Psoas muscle (tissue), 8 donors: ENCODE measurements at places on chromosomes 3 and 15. TPM values are rescaled to one million over a fixed set of nuclear protein-coding genes. Genes with fewer than 3 reads are reported as not detected.

Gene FETUB
- total RNA-seq, result not detected

DNA sequence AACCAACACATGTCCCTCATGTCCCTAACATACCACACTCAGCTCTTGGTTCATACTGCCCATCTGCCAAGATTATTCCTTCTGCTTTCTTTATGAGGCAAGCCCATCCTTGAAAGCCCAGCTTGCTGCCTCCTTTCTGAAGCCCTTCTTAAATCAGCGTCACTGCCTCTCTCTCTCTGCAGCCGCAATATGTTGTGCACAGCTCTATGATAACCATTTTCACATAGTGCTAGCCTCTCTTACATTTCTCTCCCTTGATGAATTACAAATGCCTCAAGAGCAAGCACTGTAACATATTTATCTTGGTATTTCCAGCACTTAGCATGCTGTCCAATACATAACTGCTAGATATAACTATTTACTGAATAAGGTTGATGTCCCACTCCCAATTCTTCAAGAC lies 86.5 kb downstream of the TNIK start:
- H3K4me3 ChIP-seq, result no peak overlapping the region
- no peak for DNase-seq
- no peaks in the 10 kb centered on the region for H3K27me3 ChIP-seq
- H3K27ac ChIP-seq, result no peak overlapping the region

- no peak for DNase-seq
- H3K4me3 ChIP-seq, result no peak overlapping the region
- no peak overlapping the region for H3K27ac ChIP-seq
- H3K27me3 ChIP-seq, result no peaks in the 10 kb centered on the region
- H3K4me1 ChIP-seq, result no peaks in the 10 kb centered on the region
These were observed 108.9 kb downstream of the MECOM start for GRCh38 chr3:169554611-169555010.

Gene FOXB1
- total RNA-seq, result not detected

Gene CLDN16
- not detected for total RNA-seq

- DNase-seq, result no peak
- no peak overlapping the region for H3K4me3 ChIP-seq
- no peaks in the 10 kb centered on the region for H3K36me3 ChIP-seq
- no peak overlapping the region for H3K27ac ChIP-seq
- no peaks in the 10 kb centered on the region for H3K27me3 ChIP-seq
These were observed 492.7 kb upstream of the THBS1 start for GRCh38 chr15:39088156-39088555.

- no peak overlapping the region for H3K4me3 ChIP-seq
- H3K36me3 ChIP-seq, result no peaks in the 10 kb centered on the region
- no peaks in the 10 kb centered on the region for H3K27me3 ChIP-seq
- DNase-seq, result no peak
- no peaks in the 10 kb centered on the region for H3K4me1 ChIP-seq
These were observed 692.7 kb downstream of the NTRK3 start for GRCh38 chr15:87563869-87564268.

- no peak overlapping the region for H3K27ac ChIP-seq
- no peaks in the 10 kb centered on the region for H3K4me1 ChIP-seq
- H3K36me3 ChIP-seq, result no peaks in the 10 kb centered on the region
- no peak overlapping the region for H3K4me3 ChIP-seq
- no peak for DNase-seq
These were observed 1717.2 kb downstream of the OTOL1 start for GRCh38 chr3:163213838-163214237.

Gene DPPA2
- not detected for total RNA-seq

Gene CCNDBP1
- 41.1 TPM for total RNA-seq

DNA sequence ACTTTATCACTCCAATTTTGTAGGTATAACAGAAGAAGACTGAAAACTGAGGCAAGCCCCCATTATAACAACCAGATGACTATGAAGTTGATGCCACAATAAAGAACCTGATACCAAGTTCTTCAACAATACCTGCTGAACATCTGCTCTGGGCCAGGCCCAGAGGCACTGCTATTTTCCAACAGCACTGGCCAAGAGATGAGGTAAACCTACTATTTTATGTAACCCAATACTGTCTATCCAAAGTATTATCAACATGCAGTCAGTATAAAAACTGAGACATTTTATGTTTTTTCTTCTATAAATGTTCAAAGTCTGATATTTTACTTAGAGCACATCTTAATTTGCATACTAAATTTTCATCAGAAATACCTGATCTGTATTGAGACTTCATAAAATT lies 6.1 kb downstream of the SPG11 start:
- H3K36me3 ChIP-seq, result peaks cover 9% of the 10 kb centered on the region
- H3K4me3 ChIP-seq, result no peak overlapping the region
- no peak for DNase-seq
- H3K27ac ChIP-seq, result peak overlapping the region; percentile 50
